ENCODE measurements at places on chromosomes 7 and 10.

DNA sequence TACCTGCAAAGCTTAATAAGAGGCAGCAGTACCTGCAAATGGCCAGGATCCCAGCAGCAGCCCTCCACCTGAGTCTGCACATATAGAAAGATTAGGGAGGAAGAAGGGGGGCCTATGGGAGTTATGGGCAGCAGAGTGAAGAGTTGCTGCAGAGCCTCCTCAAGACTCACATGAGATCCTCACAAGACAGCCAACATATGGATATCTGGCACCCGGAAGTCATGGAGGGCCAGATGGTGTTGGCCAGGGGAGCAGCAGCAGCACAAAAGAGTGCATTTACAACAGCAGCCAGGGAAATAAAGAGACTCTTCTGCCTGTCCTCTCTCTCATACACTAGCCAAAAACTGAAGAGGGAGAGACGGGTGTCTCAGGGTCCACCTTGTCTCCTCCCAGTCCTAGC lies 4.0 kb upstream of the TAS2R40 start:
- DNase-seq: no peak

DNA sequence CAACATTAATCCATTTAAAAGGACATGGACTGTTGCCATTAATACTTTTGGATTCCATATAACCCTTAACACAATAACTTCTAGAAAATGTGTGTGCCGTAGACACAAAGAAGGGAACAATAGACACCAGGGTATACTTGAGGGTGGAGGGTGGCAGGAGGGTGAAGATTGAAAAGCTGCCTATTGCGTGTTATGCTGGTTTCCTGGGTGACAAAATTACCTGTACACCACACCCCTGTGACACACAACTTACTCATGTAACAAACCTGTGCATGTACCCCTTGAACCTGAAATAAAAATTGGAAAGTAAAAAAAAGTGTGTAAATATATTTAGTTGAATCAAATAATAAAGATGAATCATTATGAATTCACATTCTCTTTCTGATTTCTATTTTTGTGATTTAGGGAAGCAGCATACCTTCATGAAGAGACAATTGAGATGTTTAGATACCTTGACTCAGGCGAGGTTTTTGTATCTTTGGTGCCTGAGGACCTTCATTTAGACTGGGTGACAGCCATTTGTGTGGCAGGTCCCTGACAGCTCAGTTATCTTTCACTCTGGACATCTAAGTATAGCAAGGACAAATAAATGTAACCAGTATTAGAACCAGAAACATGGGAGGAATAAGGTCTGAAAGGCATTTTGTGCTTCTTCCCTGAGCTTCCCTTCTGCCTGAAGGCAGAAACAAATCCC lies 28.7 kb downstream of the GIMAP8 start:
- no peak for DNase-seq

DNA sequence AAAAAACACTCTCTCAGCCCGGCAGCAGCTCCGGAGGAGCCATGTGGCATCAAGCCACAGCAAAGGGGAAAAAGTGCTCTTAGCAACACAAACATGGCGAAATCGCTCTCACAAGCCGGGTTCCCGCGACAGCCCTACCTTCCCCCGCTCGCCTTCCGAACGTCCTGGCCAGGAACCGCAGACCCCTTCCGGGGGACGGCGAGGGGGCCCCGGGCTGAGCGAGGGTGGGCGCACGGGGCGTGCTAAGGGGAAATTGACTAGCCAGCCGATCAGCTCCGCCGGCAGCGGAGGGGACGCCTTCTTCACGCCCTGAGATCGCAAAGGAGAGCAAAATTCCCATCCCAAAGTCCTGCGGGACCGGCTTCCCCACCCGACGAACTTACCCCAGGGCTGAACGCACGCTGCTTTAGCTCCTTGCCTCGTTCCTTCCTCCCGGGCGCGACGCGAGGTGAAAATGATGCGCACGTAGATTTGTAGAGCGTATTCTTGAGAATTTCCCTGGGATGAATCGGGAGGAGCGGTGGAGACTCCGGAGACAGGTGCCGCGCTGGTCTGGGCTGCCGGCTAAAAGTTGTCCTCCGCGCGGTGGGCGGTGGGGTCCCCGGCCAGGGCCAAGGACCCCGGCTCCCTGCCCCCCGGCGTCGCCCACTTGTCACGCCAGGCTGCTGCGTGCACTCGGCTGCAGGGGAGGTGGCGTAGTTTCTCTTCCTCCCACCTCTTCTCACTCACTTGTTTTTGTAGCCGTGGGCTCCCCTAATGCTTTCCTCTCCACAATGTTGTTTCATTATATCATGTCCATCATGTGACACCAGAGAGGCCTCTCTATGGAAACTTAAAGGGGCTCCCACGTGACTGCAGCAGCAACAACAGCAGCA lies 220.1 kb upstream of the MKLN1 start:
- peak; percentile 45 for DNase-seq

- no peak for DNase-seq
Measured at GRCh38 chr10:94194256-94194655, 168.5 kb downstream of the NOC3L start.

GRCh38 chr7:139427788-139428187 lies 55.7 kb downstream of the KLRG2 start:
- no peak for DNase-seq

DNA sequence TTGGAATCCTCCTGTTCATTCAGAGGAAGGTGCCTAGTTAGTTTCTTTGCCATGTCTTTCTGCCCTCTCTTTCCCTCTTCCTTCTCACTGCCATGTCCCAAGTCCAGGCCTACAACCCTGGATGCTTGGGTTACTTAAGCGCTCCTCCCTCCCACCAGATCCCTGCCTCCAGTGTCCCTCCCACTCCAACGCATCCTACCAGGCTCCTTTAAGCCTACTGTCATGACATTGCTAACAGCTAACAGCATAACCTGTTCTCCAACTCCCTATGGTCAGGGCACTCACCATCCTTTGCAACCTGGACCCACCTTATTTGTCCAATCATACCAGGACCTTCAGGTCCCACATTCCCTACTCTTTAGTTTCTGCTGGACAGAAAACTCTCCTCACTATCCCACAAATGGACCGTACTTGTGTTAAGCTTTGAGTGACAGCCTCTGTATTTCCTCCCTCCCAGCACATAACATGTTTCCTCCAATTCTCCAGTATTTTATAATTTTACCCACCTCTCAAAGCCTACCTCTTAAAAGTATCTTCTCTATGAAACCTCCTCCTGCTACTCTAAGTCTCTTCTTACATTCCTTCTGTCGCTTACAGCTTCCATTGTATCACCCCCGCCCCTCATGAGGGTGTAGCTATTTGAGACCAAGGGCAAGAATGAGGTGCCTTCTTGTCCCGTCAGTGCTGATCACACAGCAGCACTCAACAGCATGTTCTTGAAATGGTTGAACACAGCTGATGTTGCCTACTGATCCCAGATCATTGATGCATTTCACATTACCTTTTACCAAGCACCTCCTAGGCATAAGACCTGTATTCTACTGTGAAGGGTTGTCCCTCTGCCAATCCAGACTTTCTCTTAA lies 1.7 kb downstream of the BLNK start:
- no peak for DNase-seq

DNA sequence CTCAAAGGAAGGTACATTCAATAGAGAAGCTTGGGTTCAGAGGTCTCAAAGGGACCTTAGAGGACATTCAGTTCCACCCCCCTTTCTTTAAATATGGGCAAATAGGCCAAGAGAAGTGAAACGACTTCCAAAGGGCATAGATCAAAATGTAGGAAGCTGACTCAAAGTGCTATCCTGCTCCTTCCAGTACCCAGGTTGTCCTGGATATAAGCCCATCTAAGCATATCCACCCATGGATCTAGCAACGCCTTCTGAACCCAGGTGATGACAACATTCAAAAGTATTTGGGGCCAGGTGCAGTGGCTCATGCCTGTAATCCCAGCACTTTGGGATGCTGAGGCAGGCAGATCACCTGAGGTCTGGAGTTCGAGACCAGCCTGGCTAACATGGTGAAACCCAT lies 5.3 kb downstream of the ATXN7L1 start:
- no peak for DNase-seq

GRCh38 chr10:61217851-61218565 lies 235.2 kb downstream of the TMEM26 start:
- DNase-seq: no peak

DNA sequence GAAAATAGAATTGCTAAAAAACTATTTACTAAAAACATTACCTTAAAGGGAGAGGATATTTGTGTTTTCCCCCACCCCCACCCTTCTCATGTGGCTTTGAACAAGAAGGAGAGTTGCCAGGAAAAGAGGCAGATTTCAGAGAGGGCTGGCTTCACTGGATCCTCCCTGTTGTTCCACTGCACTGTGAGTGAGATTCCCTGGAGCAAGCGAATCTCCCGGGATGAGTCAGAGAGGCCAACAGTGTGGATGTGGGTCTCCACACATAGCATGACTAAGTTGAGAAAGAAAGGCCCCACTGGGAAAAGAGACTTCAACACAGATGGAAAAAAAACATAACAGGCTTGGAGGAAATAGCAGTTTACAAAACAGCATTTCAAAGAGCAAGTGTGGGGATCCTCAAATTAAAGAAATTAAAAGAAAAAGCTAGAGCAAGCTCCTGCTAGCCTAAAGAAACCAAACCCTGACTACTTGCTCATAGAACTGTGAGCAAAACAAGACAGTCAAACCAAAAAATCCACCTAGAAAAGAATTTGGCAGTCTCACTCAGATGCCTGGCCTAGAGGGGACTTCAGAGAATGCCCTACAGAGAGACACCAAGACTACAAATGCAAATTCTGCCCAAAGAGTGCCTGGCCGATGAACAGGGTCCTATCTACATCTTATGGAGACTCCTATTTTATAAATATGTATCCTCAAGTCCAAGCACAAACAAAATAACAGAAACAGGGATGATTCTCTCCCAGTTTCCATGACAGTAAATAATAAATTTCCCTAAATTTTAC lies 3.4 kb downstream of the CAV1 start:
- DNase-seq: no peak

DNA sequence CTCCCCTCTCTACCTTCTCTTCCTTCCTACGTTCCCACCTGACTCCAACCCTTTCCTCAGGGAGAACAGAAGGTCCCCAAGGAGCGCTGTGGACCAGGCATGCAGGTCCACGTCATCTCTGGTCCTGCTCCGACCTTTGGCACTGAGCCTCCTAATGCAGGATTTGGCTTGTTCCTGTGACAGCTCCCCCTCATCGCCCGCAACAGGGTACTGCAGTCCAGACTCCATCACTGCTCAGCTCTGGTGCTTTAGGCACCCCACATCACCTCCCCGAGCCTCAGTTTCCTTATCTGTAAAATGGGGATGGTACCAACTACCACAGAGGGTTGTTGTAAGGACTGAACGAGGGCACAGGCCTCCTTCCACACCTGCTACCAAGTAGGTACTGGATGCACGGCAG lies 54.6 kb downstream of the FHIP2A start:
- no peak for DNase-seq

GRCh38 chr10:95637911-95638310 lies 18.6 kb downstream of the ALDH18A1 start:
- DNase-seq: no peak

GRCh38 chr10:14349081-14349480 lies 18.4 kb upstream of the FRMD4A start:
- no peak for DNase-seq

- DNase-seq: no peak
Measured at GRCh38 chr7:34190299-34190698, 285.0 kb downstream of the BMPER start.

DNA sequence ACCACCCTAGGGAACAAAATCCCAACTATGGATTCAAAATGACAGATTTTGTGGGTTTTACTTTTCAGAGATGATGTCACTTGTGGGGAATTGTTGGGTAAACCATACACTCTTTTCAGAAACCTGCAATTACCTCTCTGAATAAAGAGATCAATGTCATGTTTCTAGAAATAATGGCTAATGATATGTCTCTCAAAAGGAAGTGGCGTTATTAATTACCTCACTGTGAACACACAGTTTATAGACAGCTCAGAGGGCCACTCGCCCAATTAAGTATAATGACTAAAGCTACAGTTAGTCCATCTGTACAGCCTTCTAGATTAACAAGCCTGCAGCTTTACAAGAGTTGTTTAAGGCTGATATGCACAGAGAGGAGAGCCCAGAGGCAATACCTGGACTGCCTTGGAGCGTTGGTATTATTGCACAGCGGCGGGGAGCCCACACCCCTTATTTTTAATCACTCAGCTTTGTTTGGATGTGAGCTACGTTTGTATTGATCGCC lies 79.5 kb downstream of the RAB11FIP2 start:
- DNase-seq: no peak

GRCh38 chr10:8225187-8225586 lies 170.7 kb downstream of the GATA3 start:
- no peak for DNase-seq

DNA sequence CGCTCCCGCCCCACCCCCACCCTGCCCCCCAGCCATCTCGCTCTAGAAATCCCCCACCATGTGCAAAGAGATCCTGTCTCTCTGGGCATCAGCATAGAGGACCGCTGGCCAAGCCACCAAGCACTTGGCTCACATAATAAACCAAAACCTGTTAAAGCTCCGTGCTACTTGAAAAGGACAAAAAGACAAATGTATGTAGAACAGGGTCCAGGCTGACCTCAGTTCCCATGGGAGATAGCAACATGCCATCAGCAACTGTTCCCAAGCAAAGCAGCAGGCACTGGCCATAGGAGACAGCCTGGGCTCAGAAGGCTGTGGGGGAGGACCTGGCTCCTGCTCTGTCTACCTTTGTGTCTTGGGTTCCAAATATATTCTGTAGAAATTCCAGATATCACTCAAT lies 38.4 kb upstream of the GDF10 start:
- DNase-seq: no peak

- no peak for DNase-seq
Measured at GRCh38 chr7:139698844-139699243, 79.0 kb downstream of the HIPK2 start.

Measured in activated CD4-positive, CD25-positive, alpha-beta regulatory T cell (primary cell).